Ovary (tissue), 10 donors: ENCODE measurements at places on chromosomes 7 and 10.

GRCh38 chr7:22150221-22150620, 204.5 kb upstream of the CDCA7L start:
- no peak for DNase-seq

GRCh38 chr10:73366381-73367298, 8.0 kb upstream of the CFAP70 start:
- no peak for DNase-seq

DNA sequence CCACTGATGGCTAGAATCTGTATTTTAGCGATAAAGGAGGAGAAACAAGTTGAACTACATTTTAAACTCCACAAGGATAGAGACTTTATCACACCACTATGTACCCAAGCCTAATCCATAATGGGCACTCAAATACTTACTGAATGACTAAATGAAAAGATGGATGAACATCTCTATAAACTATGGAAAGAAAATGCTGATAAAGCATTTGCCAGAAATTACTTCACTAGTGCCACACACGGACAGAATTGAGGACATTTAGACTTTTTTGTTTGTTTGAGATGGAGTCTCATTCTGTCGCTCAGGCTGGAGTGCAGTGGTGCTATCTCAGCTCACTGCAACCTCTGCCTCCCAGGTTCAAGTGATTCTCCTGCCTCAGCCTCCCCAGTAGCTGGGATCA, 1.7 kb upstream of the NSUN6 start:
- DNase-seq = no peak

DNA sequence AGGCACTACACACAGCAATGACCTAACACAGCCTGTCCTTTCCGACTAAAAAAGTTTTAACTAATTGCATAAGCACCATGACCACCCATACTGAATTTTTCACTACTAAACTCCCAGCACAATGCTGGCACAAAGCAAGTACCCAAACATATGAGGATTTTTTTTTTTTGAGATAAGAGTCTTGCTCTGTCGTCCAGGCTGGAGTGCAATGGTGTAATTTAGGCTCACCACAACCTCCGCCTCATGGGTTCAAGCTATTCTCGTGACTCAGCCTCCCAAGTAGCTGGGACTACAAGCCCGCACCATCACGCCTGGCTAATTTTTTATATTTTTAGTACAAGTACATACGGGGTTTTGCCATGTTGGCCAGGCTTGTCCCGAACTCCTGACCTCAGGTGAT, 5.1 kb downstream of the UBE2H start:
- no peak for DNase-seq

GRCh38 chr7:29039821-29040578, 81.9 kb upstream of the TRIL start:
- no peak for DNase-seq

- no peak for DNase-seq
Observed at GRCh38 chr7:94149789-94150545, 145.8 kb upstream of the BET1 start.

DNA sequence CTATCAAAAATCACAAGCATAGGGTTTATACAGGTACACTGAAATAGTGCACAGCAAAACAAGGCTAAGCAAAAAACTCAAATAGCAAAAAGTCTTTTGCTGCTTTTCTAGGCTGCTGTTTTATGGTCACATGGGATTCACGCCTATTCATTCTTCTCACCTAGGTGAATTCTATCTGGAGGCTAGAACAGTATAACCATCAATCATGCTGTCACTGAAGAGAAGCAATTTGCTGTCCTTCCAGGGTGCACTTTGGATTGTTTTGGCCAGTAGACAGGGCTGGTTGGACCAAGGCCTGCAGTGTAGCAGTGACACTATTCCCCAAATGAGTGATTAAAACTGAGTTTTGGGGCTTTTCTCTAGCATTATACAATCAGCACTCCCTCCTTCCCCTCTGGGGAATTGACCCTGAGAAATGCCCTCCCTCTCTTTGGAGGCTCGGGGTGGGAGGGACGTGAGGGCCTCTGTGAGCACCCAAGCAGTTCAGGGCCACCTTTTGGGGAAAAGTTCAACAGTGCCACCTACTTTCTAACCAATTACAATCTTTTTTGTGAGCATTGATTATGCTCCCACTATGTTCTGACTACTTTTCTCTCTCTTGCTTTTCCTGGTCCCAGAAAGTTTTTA, 16.2 kb upstream of the SND1 start:
- DNase-seq = no peak

DNA sequence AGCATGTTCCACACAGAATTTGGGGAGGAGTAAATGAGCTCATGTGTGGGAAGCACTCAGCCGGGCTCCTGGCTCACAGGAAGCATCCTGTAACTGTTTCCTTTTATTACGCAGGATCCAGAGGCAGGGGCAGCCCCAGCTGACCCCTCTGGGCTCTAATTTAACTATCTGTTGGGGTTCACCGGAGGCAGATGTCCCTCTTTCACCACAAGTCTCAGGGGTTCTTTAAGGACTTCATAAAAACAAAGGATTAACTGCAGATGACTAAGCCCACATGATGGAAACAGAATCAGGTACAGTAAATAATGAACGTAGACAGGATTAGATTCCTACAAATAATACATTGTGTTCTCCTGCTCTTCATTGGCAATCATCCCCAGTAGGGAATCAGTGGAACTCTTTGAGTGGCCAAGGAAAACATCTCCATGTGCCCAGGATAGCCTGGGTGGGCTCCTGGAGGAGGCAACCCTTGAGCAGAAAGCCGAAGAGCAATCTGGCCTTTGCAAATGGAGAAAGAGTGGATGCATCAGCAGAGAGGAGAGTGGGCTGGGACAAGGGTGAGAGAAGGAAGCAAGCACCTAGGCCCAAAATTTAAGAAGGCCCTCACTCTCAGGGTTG, 24.6 kb downstream of the TBXAS1 start:
- no peak for DNase-seq

GRCh38 chr10:119252051-119252465, 44.7 kb downstream of the GRK5 start:
- peak; percentile 67 for DNase-seq

DNA sequence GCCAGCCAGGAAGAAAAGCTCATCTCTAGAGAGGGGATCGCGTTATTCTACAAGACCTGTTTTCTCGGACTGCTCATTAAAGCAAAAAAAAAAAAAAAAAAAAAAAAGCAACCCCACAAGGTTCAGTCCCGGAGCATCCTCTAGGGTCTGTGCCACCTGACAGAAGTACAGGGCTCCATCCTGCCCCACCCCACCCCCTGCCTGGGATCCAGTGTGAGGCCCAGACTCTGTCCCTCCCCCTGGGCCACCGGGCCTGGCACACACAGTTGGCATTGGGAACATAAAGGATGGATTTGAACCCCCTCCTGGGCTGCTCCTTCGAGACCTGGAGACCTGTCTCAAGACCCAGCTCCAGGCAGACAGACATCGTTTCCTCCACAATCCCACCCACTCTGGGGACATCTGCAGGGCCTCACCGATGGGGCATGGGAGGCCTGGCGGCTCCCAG, 688 bp downstream of the ORAI2 start:
- peak; percentile 51 for DNase-seq

GRCh38 chr7:105219771-105220160, 169.0 kb downstream of the SRPK2 start:
- DNase-seq = no peak

GRCh38 chr10:10797513-10797912, 220.2 kb upstream of the CELF2 start:
- peak; percentile 54 for DNase-seq

DNA sequence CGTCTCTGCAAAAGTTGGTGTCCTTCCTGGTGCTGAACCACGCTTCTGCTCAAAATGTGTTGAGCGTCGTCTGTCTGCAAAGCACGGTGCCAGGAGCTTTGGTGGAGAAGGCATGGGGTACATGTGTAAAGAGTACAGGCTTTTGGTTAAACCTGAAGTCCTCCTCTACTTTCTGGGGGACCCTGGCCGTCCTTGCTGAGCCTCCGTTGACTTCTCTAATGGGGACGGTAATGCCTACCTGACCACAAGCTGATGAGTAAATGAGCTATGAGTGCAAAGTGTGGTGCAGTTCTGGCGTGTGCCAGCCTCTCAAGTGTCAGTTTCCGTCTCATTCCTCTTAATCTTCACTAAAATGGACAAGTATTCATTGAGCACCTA, 527 bp upstream of the HERPUD2 start:
- DNase-seq = no peak

DNA sequence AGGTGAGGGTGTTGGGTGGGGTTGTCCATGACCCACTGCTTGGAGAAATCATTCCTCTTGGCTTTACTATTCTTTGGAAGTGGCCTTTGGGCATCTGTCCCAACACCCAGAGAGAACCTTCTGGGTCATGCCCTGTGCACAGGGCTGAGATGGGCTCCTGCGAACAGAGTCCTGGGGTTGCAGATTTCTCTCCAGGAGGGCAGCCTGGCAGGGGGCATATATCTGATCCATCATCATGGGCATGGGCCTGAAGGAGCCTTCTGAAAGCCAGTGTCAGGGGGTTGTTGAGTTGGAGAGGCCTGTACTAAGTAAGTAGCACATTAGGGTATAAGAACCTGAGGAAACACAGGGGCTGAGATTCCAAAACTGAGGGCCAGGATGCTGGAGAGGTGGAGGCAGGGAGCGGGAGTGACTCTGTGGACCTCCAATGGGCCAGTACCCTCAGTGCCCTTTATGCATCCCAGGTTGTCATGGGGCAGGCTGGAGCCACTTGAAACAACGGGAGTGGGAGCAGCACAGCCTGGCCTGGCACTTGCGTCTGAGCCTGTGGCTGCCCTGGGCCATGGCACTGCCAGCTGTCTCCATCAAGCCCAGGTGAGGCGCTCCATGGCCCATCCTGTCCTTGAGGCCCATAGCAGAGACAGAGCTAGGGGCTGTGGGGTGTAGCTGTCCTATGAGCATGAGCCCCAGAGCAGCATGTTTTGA, 203.7 kb downstream of the GRID1 start:
- DNase-seq = no peak

- DNase-seq = no peak
Observed at GRCh38 chr10:133359554-133359971, 1.7 kb upstream of the FUOM start.

- no peak for DNase-seq
Observed at GRCh38 chr10:67075491-67075971, 149.7 kb downstream of the LRRTM3 start.

DNA sequence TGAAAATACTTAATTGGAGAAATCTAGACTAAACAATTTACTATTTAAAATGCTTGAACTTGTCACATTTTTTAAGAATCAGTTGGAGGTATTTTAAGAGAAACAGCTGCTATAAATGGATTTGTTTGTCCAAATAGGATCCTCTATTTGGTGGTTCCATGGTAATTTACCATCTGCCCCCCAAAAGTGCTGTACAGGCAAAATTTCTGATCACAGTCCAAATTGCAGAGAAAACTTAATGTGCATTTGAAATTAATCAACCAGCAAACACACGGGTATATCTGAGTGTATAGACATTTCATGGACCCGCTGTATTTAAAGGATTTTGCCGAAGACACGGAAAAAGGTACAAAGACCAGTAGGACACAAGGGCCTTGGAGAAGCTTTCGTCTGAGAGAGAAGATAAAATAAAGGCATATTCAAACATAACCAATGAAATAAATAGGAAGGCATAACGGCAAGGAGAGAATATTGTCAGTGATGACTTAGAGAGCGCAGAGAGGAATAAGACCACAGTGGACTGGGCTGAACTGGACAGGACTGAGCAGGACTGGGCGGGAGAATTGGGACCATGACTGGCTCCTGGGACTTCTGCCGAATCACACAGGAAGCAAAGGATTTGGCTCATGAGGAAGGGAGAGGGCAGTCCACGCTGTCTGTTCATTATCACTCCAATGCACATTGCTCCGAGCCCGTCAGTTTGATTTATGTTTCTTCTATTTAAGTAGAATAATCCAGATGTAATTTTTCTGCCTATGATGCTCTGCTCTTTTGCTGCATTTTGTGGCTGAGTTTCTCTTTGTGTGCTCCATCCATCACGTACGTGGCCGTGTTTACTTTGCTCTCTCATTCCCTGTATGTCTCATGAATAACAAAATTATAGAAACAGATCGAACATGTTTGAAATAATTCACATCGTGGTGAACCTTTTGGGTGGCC, 112.8 kb downstream of the PRLHR start:
- no peak for DNase-seq

DNA sequence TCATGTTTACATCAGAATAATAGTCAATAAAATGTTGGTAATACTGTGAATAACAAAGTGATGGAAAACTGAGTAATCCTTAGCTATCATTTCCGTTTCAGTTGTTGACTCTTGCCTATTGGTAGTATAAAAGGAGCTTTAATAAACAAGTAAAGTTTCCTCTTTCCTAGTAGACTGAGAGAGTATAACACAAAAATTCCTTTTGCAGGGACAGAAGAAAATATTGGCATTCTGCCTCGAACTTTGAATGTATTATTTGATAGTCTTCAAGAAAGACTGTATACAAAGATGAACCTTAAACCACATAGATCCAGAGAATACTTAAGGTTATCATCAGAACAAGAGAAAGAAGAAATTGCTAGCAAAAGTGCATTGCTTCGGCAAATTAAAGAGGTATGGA, 9.4 kb downstream of the KIF20B start:
- DNase-seq = no peak

- no peak for DNase-seq
Observed at GRCh38 chr7:41822259-41822817, 119.4 kb upstream of the INHBA start.

DNA sequence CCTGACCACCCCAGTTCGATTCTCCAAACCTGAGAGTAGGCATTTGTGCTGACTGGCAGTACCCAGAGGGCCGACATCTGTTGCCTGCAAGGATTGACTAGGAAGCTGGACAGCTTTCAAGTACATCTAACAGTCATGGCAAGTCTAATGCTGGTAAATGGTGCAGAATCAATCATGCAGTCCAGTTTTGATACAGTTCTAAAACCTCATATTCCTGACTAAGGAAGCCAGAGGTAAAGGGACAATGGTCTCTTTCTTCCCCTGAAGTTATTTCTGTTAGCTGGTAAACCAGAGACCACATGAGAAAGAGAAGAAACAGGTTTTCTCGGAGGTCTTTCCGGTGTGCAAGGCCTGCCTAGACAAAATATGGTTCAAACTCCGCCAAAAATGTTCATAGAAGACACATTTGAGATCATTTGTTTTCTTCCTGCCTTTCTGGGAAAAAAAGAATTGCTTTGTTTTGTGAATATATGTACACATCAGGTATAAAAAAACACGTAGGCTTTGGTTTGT, 97.1 kb downstream of the WDR37 start:
- no peak for DNase-seq

DNA sequence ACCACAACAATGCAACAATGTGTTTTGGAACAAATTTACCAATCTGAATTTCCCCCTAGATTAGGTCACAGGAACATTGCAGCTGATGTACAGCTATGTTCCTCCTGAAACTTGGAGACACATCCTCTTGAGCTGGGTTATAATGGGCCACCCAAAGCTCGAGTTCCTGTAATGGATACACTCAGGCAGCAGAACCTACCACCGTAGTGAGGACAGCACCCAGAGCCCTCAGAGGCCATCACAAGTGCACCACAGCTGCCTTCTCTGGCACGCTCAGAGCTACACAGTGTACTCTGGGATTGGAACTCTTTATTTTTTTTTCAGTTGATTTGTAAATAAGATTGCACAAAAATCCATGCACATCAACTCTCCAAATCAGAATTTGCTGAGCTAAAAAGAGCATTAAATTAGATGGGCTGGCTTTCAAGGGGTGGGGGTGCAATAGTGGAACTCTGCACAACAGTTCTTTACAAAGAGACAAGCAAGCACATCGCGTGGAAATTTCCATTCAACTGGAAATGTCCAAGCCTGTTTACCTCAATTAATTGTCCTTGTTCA, 56.7 kb downstream of the EGFR start:
- DNase-seq = no peak

GRCh38 chr10:129886263-129886662, 77.8 kb downstream of the EBF3 start:
- no peak for DNase-seq
